Activated T-cell treated with anti-CD3 and anti-CD28 coated beads, Interleukin-2, amount 50 U/mL, for 4 hours (primary cell): ENCODE measurements at places on chromosomes 5 and 9. TPM values are rescaled to one million over a fixed set of nuclear protein-coding genes. Genes with fewer than 3 reads are reported as not detected.

GRCh38 chr5:174172152-174172551 is 126.6 kb downstream of the NSG2 start:
- DNase-seq, result no peak

The CATSPER3 gene
- 0.63 TPM for total RNA-seq

DNA sequence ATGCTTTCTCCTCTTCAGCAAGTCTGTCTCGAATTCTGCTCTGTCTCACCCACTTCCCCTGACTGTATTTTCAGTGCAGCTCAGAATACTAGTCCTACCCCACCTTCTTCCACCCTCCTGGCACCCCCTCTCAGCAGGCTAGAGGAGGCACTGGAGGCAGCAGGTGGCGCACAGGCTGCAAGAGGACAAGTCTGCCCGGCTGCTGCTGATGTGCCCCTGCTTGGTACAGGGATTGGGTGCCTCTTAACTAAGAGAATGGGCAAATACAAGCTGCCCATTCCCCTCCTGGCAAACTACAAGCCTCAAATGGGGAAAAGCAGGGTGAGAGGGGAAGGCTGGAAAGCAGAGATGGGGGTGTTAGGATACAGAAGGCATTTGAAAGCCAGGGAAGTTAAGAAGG is 5.1 kb downstream of the TLN1 start:
- DNase-seq, result peak; percentile 28

GRCh38 chr9:129875687-129876395 is 40.6 kb downstream of the USP20 start:
- no peak for DNase-seq

- DNase-seq, result no peak
These were observed 335.2 kb downstream of the DTWD2 start for GRCh38 chr5:118653183-118653582.

DNA sequence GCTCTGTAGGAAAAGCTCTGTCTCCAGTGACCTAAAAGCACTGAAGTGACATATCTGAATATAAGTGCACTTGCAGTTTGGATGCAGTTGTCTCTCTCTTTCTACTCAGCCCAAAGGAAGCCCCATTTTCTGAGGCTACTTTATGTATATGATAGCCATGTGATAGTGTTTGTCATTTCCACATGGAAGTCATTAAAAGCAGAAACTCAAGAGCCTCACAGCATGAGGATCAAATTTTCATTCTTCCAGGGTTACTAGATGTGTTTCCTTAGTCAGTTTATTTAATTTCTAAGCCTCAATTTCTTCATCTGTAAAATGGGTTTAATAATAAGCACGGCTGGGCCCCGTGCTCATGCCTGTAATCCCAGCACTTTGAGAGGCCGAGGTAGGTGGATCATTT is 36.7 kb downstream of the RNF44 start:
- DNase-seq, result no peak

DNA sequence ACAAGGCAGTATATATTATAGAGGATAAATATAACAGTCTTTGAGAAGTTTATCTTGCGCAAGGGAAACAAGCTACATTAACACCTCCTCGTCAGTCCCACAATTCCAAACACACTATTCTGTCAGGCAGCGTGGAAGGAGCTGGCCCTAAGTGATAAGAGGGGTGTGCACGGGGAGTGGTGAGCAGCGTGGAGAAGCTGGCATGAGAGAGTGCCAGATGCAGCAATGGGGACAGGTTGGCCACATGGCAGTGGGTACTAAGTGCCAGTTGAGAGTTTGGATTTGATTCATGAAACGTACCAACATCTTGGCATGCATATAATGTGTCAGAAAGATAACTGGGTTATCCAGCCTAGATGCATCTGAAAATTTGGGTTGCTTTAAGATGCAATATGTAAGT is 460.2 kb downstream of the ICE1 start:
- DNase-seq, result no peak

The PCDHB3 gene
- total RNA-seq, result not detected

The RAPGEF1 gene
- total RNA-seq, result 106 TPM

GRCh38 chr5:149448831-149449714 is 70.0 kb upstream of the IL17B start:
- DNase-seq, result no peak

The CDKN2B-AS1 gene
- 0.60 TPM for total RNA-seq

The PRLR gene
- total RNA-seq, result 0.25 TPM

The GAS1 gene
- total RNA-seq, result 0.43 TPM

The TRIM36 gene
- total RNA-seq, result not detected

The DIPK1B gene
- not detected for total RNA-seq

The PCDHA1 gene
- total RNA-seq, result not detected

GRCh38 chr5:141992349-141992963 is 20.4 kb downstream of the GNPDA1 start:
- peak; percentile 85 for DNase-seq

DNA sequence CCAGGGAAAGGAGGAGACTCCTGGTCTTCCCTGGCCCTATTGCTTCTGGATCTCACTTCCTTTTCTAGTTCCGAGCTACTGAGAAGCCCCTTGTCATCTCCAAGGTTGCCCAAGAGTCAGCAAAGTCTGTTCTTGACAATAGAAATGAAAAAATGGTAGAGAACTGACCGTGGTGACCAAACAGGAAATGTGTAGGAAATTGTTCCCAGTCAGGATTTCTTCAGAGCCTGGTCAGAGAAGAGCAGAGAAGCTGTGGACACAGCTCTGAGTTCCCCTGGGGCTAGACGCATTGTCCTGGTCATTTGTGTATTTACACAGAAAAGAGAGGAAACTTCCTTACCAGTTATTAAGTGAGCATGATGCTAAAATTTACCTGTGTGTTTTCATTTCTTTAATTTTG is 35.6 kb downstream of the S1PR3 start:
- no peak for DNase-seq

- no peak for DNase-seq
These were observed 98.9 kb upstream of the PHYKPL start for GRCh38 chr5:178331491-178331996.

DNA sequence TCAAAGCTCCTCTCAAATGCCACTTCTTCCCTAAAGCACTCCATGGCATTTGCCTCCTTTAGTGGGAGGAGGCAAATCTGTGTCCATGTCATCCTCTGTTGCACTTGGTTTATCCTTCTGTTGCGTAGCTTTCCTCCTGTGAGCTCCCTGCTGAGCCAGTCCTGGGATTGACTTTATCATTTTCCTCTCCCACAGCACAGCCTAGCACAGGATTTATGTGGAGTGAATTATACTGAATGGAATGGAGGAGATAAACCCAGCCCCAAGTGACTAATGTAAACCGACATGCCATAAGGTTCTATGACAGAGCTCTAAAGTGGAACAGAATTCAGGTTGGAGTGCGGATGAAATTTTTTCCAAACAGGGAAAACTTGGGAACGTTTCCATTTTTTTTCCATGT is 26.4 kb upstream of the TOMM5 start:
- DNase-seq, result no peak

The FAM169A gene
- 10.0 TPM for total RNA-seq

DNA sequence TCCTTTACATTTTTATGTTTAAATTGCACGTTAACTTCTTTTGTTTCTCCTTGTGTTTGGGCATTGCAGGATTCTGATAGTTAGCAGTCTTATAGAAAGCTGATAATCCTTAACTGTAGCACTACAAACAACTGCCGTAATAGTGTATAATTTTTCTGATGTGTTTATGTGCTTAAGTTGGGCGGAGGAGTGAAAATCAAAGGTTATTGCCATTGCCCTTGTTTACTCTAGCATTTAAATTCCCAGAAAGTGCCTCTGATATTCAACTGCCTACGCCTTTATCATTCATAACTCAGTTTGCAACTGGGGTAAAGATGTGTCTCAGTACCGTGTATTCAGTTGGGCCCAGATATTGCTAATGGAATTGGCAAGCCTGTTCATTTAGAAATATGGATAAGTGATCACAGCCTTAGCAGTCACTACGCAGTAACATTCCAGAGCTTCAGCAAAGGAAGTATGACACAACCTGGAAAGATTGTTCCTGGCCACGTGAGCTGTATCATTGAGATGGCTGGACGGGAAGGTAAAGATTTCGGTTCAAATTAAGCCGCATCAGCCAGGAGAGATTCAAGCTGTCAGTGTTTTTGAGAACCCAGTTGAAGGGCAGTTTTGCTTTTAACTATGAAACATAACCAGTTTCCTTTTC is 28.1 kb upstream of the LRRTM2 start:
- DNase-seq, result no peak

DNA sequence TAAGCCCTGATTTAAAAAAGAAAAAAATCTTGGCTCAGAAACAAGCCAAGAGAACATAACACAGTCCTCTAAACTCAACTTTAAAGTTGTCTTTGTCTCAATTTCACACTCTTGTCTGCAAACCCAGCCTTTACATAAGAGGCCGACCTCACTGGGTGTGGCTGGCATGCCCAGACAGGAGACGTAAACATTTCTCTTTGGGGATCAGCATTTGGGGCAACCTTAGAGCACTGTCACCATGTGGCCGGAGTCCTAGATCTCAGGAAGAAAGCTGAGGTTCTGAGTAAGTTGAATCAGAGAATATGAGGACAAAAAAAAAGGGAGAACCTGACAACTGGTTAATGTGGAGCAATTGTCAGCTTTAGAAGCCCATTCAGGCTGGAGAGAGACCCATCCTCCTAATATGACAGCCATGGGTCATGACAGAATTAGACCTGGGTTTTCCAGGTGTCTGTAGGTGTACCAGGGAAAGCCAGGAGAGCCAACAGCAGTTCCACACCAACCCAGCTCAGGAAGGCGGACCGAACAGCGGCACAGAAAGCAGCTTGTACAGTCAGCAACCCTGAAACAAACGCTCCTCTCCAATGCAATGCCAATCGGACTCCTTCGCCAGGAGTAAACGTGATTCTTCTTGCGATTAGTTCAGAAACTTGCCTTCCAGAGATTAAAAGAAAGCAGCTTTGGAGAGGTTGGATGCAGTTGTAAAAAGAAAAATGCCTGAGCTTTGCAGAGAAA is 97.9 kb upstream of the MAP3K1 start:
- no peak for DNase-seq

GRCh38 chr5:36366883-36367282 is 65.2 kb upstream of the RANBP3L start:
- no peak for DNase-seq

The SLC25A48 gene
- total RNA-seq, result not detected

The MYOT gene
- total RNA-seq, result not detected

The LCN15 gene
- not detected for total RNA-seq

The BTNL9 gene
- not detected for total RNA-seq

The MFAP3 gene
- 17.1 TPM for total RNA-seq

- no peak for DNase-seq
These were observed 914.2 kb upstream of the DMAC1 start for GRCh38 chr9:8713811-8714165.

DNA sequence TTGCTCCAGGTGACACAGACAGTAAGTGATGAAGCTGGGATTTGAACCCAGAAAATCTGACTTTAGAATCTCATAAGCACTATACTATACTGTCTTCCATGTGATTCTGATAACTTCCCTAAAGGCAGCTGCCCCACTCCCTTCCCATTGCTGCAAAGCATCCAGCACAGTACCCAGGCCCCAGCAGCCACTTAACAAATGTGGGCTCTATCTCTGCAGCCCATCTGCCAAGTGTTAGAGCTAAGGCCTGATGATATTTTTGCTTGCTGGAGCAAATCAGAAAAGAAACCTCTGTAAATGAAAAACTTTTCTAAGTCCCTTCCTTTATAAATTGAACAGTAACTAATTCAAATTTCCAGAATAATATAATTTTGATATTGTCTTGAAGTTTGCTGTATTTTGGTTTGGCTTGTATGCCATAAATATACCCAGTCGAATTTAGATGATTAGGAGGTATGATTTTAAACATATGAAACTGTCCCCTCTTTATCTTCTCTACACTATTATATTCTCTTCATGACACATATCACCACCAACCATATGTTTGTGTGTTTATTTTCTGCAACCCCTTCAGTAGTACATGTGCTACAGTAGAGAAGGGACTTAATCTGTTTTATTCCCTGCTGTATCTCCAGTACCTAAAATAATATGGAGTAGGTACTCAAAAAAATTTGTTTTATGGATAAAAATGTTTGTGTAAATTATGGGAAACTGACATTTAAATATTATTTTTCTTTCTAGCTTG is 63.8 kb downstream of the SMIM15 start:
- no peak for DNase-seq

DNA sequence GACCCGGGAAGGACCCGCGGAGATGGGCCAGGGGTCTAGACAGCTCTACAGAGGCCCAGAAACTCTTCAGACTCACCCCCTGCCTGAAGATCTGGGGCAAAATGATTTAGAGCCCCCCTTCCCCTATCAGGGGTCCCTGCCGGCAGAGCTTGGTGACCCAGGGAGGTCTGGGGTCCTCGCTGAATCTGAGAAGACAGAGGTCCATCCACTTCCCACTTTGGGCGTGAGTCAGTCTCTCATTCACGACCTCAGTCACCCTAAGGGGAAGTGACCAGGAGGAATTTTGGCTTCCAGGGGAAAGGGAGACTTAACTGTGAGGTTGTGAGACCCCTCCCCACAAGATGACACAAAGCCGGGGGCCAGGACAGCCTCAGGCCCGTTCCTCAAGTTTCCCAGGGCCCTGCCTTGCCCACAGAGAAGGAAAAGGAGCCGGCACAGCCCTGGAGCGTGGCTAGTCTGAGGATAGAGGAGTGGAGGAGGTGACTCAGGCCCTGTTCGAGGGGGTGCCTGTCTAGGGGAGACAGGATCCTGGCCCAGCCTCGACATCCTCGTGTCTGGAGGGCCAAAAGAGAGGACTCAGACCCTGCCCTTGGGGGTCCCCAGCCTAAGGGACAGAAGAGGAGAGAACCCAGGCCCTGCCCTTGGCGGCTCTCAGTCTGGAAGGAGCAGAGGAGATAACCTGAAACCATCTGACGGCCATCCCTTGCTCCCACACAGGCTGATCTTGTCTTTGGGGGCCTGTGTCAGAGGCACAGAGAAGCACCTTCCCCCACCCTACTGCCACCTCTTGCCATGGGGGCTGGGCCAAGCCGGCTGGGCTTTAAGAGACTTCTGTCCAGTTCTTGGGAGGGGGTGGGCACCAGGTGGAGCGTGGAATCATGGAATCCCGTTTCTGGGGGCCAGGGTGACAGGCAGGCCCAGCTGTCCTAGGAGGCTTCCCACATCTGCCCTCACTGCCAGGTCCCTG is 889 bp downstream of the PDLIM4 start:
- DNase-seq, result no peak

DNA sequence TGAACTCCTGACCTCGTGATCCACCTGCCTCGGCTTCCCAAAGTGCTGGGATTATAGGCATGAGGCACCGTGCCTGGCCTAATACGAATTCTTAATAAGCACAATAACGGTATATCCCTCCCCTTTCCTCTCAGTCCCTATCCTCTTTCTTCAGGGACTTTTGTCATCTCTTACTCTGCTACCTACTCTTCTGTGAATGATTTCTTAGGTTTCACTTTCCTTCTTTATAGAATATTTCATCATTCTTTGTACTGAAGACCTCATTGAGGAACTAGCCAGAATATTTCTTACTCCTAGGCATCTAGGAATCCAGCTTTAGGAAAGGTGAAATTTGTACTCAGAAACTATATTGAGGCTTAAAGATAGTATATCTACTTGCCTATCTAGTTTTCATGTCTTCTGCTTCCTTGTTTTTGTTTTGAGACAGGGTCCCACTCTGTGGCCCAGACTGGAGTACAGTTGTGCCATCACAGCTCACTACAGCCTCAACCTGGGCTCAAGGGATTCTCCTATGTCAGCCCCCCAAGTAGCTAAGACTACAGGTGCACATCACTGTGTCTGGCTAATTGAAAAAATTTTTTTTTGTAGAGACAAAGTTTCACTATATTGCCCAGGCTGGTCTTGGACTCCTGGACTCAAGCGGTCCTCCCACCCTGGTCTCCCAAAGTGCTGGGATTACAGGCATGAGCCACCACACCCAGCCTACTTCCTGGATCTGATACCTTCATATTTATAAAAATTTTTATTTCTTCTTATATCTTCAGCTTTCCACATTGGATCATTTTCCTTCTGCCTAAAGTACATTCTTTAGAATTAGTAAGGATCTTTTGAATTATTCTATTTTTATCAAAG is 69.7 kb downstream of the GPBP1 start:
- DNase-seq, result no peak

GRCh38 chr5:10583663-10584572 is 20.0 kb downstream of the ANKRD33B start:
- no peak for DNase-seq
